Aorta (tissue), 5 donors: ENCODE measurements at places on chromosomes 3 and 15. TPM values are rescaled to one million over a fixed set of nuclear protein-coding genes. Genes with fewer than 3 reads are reported as not detected.
A peak's percentile ranks its signal among the peaks of the same experiment; 100 is the strongest.

GRCh38 chr3:169668072-169668956 lies 4.8 kb upstream of the MECOM start:
- H3K4me1 ChIP-seq = no peaks in the 10 kb centered on the region
- H3K36me3 ChIP-seq = no peaks in the 10 kb centered on the region
- peak overlapping the region; percentile 24 for H3K27ac ChIP-seq

DNA sequence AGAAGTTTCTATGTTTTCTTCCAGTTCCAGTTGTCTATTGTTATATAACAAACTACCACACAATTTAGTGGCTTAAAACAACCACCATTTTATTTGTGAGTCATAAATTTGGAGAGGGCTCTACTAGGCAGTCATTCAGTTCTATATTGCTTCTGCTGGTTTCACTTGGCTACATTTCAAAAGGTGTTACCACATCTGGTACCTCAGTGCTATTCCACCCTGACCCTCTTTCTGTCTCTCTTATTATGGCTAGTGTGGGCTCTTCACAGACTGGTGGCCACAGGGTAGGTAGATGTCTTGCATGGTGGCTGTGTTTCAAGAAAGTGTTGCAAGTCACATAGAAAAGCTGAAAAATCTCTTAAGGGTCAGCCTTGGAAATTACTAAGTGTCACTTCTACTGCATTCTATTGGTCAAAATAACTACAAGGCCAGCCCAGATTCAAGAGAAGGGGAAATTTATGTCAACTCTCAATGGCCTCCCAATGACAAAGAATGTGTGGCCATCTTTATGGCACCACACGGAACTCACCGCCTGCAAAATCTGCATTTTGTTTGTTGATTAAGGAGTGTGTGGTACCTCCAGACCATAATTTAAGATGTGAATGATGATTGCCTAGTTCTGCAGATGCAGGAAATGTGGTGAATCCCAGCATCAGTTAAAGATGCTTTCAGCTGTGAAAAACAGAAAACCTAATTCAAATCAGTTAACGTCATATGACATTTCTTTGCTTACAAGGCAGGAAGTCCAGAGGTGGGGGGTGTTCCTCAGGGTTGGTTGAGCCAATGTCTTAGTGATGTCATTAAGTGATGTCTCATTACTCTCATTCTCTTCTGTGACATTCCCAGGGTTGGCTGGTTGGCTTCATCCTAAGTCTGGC lies 105.8 kb upstream of the RASGRP1 start:
- peaks cover 2% of the 10 kb centered on the region for H3K27me3 ChIP-seq
- DNase-seq = no peak
- H3K4me1 ChIP-seq = no peaks in the 10 kb centered on the region

- H3K27ac ChIP-seq = no peak overlapping the region
- no peak for DNase-seq
- H3K4me1 ChIP-seq = no peaks in the 10 kb centered on the region
- H3K27me3 ChIP-seq = no peaks in the 10 kb centered on the region
- H3K36me3 ChIP-seq = no peaks in the 10 kb centered on the region
- no peak overlapping the region for H3K4me3 ChIP-seq
Observed at GRCh38 chr3:8204853-8205650, 296.6 kb upstream of the LMCD1 start.

- H3K4me1 ChIP-seq = no peaks in the 10 kb centered on the region
- no peak overlapping the region for H3K27ac ChIP-seq
- H3K4me3 ChIP-seq = no peak overlapping the region
- H3K36me3 ChIP-seq = no peaks in the 10 kb centered on the region
- no peaks in the 10 kb centered on the region for H3K27me3 ChIP-seq
- DNase-seq = no peak
Observed at GRCh38 chr15:47188758-47189507, 528.4 kb upstream of the SEMA6D start.

The SLC12A1 gene
- 0.23 TPM for polyA plus RNA-seq

- DNase-seq = no peak
- H3K27ac ChIP-seq = no peak overlapping the region
- no peaks in the 10 kb centered on the region for H3K4me1 ChIP-seq
- H3K4me3 ChIP-seq = no peak overlapping the region
Observed at GRCh38 chr3:97269202-97269601, 454.8 kb downstream of the EPHA6 start.

- no peaks in the 10 kb centered on the region for H3K4me1 ChIP-seq
- H3K27ac ChIP-seq = no peak overlapping the region
- no peaks in the 10 kb centered on the region for H3K27me3 ChIP-seq
- DNase-seq = peak; percentile 78
- no peaks in the 10 kb centered on the region for H3K36me3 ChIP-seq
Observed at GRCh38 chr3:193780810-193781478, 187.9 kb downstream of the OPA1 start.

The SHC4 gene
- polyA plus RNA-seq = 4.4 TPM

DNA sequence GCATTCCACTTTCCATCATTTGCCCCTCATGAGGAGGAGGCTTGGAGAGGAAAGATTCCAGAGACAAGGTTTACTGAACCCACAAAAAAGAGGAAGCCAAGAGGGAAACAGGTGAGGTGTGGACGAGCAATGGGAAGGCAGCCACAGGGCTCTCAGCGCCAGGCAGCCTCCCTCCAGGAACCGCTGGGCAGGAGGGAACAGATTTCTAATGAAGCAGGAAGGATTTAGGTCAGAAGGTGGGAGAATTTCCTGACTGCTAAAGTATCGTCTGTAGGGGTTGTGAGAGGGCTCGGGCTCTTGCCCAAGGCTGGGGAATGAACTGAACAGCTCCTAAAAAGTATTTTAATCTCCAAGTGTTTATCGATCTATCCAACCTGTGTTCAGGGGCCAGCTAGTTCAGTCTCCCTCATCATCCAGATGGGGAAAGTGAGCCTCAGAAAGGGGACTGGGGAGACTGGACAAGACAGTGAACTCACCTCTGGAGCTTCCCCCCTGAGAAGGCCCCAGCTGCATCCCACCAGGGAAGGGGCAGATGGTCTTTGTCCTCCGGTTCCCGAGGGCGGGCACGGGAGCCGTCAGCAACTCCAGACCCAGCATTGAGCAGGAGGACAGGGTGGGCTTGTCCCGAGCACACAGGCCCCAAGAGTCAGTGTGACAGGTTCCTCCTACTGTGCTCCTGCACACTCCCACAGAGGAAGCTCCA lies 10.5 kb downstream of the LOXL1 start:
- DNase-seq = peak; percentile 39
- H3K27ac ChIP-seq = peak overlapping the region; percentile 43
- peaks cover 4% of the 10 kb centered on the region for H3K4me1 ChIP-seq

GRCh38 chr3:19898721-19899120 lies 35.3 kb downstream of the EFHB start:
- no peaks in the 10 kb centered on the region for H3K4me1 ChIP-seq
- no peaks in the 10 kb centered on the region for H3K27me3 ChIP-seq
- H3K4me3 ChIP-seq = no peak overlapping the region
- no peaks in the 10 kb centered on the region for H3K36me3 ChIP-seq
- DNase-seq = no peak
- no peak overlapping the region for H3K27ac ChIP-seq

DNA sequence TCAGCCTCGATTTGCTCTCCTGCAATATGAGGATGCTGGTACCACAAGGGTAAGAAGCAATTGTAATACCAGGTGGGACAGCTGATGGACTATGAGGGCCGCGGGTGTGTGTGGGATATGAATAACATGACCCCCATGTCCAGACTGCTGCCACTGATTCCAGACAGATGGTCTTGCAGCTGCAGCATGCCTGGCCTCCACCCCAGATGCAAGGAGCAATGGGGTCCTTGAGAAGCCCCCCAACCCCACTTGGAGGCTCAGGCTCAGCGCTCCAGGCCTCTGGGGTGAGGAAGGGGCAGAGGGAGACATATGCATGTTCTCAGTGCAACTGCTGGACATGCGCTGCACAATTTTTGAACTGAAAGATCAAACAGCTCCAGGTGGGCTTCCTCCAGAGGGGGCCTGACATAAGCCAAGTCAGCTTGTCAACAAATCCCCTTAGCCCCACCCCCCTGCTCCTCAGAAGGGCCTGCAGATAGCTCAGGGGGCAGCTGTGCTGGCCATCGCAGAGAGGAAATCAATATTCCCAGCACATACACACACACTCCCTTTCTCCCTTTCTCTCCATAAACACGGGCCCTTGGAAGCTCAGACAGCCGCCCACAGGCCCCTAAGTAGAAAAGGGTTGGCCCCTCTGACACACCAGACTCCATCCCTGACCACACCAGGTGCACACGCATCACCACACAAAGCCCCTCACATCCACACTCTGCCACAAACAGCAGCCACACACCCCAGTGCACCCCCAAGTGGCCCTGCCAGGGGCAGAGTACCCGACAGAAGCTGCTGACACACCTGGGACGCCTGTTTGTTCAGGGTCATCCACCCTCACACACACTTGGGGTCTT lies 107.0 kb downstream of the IQSEC1 start:
- no peak for DNase-seq
- peak overlapping the region; percentile 97 for H3K4me3 ChIP-seq
- H3K27me3 ChIP-seq = no peaks in the 10 kb centered on the region
- no peak overlapping the region for H3K27ac ChIP-seq
- H3K4me1 ChIP-seq = peaks cover 3% of the 10 kb centered on the region

DNA sequence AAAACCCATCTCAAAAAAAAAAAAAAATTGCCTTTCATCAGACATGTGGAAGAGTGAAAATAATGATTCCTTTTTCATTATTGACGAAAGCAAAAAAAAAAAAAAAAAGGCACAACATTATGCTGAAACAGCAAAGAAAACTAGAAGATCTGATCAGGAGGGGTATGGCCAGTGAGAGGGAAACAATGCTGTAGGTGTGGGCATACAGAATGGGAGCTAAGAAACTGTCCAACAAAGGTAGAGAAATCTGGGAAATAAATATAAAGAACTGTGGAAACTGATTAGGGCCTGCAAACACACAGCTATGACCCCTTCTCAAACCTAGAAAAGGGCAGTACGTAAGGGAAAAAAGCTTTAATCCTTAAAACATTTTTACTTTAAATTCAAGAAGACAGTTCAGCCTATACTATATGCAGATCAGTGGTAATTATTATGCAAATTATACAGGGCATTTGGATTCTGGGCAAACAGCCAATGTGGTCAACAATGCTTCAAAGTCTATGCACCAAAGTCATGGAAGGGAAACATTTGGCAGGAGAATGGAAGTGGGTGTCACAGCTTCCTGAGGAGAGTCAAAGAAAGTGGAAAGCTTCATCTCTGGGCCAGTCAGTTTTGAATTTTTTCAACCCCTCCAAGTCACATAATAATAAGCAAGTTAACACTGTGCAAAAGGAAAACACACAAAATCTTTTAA lies 68.3 kb upstream of the SLC12A8 start:
- no peak overlapping the region for H3K4me3 ChIP-seq
- no peaks in the 10 kb centered on the region for H3K4me1 ChIP-seq
- H3K36me3 ChIP-seq = no peaks in the 10 kb centered on the region
- H3K27me3 ChIP-seq = no peaks in the 10 kb centered on the region

- no peaks in the 10 kb centered on the region for H3K27me3 ChIP-seq
- no peak overlapping the region for H3K4me3 ChIP-seq
- no peaks in the 10 kb centered on the region for H3K36me3 ChIP-seq
- H3K4me1 ChIP-seq = peaks cover 2% of the 10 kb centered on the region
- peak; percentile 90 for DNase-seq
- peak overlapping the region; percentile 84 for H3K27ac ChIP-seq
Observed at GRCh38 chr15:65060641-65061397, 7.0 kb downstream of the RASL12 start.

The IQCF6 gene
- polyA plus RNA-seq = not detected

DNA sequence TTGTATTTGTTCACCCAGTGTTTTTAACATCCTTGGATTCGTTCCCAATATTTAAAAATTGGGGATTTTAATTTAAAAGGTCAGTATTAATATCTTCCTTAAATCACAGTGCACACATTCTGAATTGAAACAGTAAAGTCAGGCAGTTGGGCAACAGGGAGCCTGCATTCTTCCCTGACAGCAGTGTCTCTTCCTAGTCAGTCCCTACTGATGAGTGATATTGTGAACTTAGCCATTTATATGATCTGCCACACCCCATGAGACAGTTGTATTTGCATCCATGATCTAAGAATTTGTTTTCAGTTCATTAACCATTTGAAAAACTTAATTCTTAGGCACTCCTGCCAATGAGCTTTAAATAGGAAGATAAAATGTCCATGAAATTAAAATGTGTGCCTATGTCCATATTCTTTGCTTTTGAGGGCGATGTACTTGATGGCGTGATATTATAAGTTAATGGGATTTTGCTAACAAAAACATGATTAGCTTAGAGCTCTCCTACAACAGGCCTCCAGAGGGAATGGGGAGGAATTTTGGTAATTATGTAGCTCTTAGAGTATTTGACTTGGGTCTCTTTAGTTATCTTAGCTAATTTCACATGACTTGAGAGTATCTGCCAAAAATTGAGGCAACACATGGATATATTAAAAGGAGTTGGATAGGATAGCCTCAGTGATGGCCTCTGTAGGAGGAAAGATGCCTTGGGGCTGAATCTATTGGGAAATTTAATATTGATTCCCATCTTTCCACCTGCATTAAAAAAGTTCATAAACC lies 219.3 kb downstream of the PTPRG start:
- H3K4me1 ChIP-seq = peaks cover 4% of the 10 kb centered on the region
- H3K27ac ChIP-seq = no peak overlapping the region
- no peaks in the 10 kb centered on the region for H3K27me3 ChIP-seq
- no peak for DNase-seq
- H3K36me3 ChIP-seq = no peaks in the 10 kb centered on the region

The ATP13A3 gene
- 38.7 TPM for polyA plus RNA-seq

DNA sequence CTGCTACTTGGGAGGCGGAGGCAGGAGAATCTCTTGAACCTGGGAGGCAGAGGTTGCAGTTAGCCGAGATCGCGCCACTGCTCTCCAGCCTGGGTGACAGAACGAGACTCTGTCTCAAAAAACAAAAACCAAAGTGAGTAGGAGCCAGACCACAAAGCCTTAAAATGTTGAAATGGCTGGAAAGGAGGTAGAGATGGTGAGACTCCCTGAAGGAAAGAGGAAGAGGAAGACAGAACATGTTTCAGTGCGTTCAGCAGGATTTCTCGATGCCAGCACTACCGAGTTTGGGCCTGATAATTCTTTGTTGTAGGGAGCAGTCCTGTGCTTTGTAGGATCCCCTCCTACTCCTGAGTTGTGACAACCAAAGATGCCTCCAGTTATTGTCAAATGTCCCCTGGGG lies 189.9 kb downstream of the AKAP13 start:
- no peaks in the 10 kb centered on the region for H3K4me1 ChIP-seq
- DNase-seq = no peak
- no peak overlapping the region for H3K27ac ChIP-seq
- H3K4me3 ChIP-seq = no peak overlapping the region
- H3K36me3 ChIP-seq = no peaks in the 10 kb centered on the region

DNA sequence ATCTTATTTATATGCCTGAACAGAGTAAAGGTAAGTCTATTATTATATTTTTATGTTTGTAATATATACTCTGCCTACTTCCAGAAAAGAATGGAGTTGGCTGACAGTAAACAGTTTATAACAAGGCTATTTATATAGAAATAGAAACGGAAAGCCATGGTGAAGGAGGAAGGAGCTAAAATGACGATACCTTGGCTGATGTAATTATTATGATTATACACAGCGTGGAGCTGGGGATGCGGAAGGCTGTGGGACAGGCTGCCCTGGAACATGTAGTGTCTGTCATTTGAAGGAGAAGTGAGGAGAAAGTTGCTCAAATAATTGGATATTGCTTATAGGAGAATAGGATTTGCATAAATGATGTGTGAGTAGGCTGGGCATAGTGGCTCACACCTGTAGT lies 37.8 kb downstream of the CEMIP start:
- no peak for DNase-seq
- H3K36me3 ChIP-seq = no peaks in the 10 kb centered on the region
- no peak overlapping the region for H3K27ac ChIP-seq
- H3K4me1 ChIP-seq = peaks cover 3% of the 10 kb centered on the region
- H3K4me3 ChIP-seq = no peak overlapping the region

- no peak overlapping the region for H3K27ac ChIP-seq
- peaks cover 2% of the 10 kb centered on the region for H3K4me1 ChIP-seq
- H3K36me3 ChIP-seq = no peaks in the 10 kb centered on the region
- no peak overlapping the region for H3K4me3 ChIP-seq
Observed at GRCh38 chr3:14203521-14204079, 25.0 kb downstream of the LSM3 start.

The PAQR5 gene
- polyA plus RNA-seq = 0.38 TPM

- H3K36me3 ChIP-seq = no peaks in the 10 kb centered on the region
Observed at GRCh38 chr3:107082527-107082926, 294.7 kb upstream of the CCDC54 start.

The UROC1 gene
- not detected for polyA plus RNA-seq
